CD4-positive, CD25-positive, alpha-beta regulatory T cell (primary cell): ENCODE measurements at places on chromosomes 2 and 18.

GRCh38 chr2:72925328-72925943 lies 8.1 kb downstream of the EMX1 start:
- no peak for DNase-seq

- no peak for DNase-seq
Measured at GRCh38 chr18:61595615-61596251, 262.5 kb downstream of the CDH20 start.

GRCh38 chr2:119599384-119599783 lies 55.1 kb downstream of the CFAP221 start:
- DNase-seq: no peak

DNA sequence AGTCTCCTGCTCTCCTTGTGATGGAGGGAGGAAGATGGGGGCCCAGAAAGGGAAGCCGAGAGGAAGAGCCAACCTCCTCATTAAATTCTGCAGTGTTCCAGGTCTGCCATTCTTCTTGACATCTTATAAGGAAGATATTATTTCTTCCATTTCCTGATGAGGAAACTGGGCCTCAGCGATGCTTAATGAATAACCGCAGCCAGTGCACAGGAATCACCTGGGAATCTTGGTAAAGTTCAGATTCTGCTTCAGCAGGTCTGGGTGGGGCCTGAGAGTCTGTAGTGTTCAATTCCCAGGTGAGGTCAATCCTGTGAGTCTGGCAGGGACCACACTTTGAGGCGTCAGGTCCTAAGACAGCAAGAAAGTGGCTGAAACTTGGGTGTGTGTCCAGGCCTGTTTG lies 17.3 kb downstream of the PCARE start:
- DNase-seq: no peak

GRCh38 chr2:1022178-1022577 lies 71.5 kb downstream of the SNTG2 start:
- no peak for DNase-seq

DNA sequence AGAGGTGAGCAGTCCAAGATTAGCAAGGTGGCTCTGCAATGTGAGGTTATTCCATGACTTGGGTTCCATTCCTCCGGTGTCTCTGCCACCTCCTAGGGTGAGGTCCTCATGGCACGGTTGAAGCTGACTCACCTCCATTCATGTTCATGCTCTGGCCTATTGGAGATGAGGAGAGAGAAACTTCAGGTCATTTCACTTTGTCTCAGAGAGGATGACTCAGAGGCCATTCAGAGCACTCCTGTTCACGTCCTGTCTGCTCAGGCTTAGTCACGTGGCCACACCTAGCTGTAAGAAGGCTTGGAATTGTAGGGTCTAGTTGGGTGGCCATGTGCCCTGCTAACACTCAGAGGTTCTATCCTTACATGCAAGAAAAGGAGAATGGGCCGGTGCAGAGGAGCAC lies 67.5 kb upstream of the MBOAT2 start:
- no peak for DNase-seq

- no peak for DNase-seq
Measured at GRCh38 chr18:76486574-76486973, 8.5 kb downstream of the ZNF516 start.

- no peak for DNase-seq
Measured at GRCh38 chr2:148876202-148876594, 1.2 kb downstream of the KIF5C start.

- DNase-seq: no peak
Measured at GRCh38 chr18:68177807-68178702, 536.9 kb downstream of the TMX3 start.

DNA sequence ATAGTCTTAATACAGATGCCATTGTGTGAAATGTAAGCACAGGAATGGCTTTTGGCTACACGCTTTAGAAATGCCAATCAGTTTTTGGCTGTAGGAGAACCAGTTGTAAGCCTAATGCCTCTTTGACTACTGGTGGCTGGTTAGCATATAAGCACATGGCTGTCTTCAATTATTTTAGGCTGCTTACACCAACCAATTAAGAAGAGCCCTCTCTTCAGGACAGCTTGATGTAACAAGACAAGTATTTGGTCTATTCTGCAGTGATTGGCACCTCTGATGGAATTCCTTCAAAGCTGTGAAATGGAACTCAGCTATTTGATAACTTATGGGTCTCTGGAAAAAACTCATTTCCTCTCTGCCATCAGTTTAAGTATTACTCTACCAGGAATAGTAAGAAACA lies 680.1 kb upstream of the FSHR start:
- DNase-seq: no peak

DNA sequence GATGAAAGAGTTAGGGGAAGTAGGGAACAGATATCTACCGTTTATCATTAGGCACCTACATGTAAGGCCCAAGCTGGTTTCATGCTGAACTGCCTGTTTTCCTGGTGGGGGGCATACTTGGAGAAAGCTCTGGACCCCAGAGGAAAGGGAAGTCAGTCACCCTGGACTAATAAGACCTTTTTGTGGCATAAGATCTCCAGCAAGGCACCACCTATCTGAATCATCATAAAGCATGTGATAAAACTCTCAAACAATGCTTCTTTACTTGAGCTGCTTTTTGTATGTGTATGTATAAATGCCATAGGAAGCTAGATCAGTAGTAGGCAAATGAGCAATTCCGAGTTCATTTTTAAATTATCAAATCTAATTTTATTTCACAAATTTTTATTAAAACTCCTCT lies 104.8 kb downstream of the TANC1 start:
- DNase-seq: no peak

DNA sequence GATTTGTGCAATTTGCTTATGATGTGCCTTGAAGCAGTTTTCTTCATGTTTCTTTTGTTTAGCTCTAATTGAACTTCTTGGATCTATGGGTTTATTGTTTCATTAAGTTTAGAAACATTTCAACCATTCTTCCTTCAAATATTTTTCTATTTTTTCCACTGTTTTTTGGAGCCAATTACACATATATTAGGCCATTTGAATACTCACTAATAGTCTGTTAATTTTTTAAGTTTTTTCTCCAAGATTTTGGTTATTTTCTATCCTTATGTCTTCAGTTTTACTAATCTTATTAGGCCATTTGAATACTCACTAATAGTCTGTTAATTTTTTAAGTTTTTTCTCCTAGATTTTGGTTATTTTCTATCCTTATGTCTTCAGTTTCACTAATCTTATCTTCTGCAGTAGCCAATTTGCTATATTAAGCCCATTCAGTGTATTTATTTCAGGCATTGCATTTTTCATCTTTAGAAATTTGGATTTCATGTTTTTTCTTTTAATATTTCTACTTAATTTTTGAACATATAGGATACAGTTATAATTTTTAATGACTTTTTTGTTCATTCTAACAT lies 9.5 kb upstream of the TMEM87B start:
- DNase-seq: no peak

DNA sequence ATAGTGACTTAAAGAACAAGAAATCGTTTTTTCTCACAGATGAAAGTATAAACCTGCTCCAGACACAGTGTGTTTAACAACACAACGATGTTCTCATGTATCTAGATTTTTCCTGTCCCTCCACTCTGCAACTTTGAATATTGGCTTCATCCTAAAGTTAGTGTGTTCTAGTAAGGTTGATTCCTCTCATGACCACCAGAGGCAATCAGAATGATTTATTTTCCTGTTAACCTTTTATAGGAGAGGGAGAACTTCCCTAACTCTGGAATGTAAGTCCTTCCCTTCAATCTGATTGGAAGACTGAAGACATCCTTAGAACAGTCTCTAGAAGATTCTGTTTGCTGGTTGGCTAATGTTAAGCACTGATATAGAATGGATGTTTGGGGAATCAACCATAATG lies 41.0 kb upstream of the TAF4B start:
- DNase-seq: no peak

GRCh38 chr18:34991561-34991960 lies 49.7 kb upstream of the MAPRE2 start:
- no peak for DNase-seq

DNA sequence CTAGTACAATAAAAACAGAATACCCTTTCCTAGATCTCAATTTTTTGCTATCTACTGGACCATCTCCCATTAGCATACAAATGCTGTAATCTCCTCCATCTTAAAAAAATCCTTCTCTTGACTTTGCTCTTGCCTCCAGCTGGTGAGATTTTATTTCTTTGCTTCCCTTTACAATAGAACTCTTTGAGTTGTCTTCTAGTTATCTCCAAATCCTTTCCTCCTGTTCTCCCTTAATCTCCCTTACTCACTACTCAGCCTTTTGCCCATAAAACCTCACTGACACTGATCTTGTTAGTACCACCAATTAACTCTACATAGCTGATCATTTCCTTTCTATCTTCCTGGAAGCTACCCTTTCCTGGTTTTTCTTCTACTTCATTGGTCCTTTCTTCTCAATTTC lies 63.5 kb upstream of the FRZB start:
- DNase-seq: no peak

DNA sequence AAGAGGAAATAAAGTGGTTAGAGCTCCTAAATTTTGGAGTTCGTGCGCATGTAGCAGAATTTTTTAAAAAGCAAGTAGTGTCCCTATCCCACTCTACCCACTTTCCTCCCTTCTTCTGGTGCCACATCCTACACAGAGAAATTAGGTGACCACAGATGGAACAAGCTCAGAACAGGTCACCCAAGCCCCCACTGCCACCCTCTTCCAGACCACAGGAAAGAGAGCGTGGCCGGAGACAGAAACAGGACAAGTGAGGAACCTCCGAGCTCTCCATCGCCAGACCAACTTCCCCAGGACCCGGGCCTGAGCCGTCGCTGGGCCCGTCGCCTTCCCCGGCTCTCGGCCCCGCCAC lies 433 bp downstream of the NPC1 start:
- no peak for DNase-seq

DNA sequence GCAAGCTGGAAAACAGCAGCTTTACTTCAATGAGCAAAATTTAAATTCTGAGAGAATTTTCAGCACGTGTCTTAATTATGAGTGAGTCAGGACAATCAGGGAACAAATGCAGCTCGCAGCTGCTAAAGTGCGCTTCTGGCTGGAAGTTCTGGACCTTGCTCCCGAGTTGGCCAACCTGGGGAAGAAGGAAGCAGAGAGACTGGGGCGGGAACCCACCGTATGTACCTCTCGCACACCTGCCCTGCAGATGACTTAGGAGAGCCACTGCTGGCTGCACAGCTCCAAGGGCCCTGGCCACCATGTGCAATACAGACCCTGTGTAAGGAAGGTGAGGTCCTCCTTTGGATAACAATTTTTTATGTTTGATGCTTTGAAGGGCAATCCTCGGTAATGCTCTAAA lies 42.4 kb downstream of the REEP1 start:
- no peak for DNase-seq

- no peak for DNase-seq
Measured at GRCh38 chr2:170162271-170162632, 15.7 kb upstream of the MYO3B start.

- no peak for DNase-seq
Measured at GRCh38 chr2:230140667-230141066, 71.9 kb upstream of the SLC16A14 start.

GRCh38 chr2:144516411-144516980 lies 3.4 kb downstream of the ZEB2 start:
- no peak for DNase-seq

DNA sequence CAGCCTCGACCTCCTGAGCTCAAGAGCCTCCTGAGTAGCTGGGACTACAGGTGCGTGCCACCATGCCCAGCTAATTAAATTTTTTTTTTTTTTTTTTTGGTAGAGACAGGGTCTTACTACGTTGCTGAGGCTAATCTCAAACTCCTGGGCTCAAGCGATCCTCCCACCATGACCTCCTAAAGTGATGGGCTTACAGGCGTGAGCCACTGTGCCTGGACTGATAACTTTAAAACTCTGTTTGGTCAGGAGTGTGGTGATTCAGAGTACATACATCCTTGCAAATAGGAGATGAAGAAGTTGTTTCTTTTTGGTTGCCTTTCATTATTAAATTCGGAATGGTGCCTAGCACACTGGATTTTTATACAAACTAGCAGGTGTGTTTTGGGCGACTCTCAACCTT lies 73.0 kb downstream of the LTBP1 start:
- no peak for DNase-seq

- no peak for DNase-seq
Measured at GRCh38 chr18:25590456-25590855, 238.5 kb upstream of the ZNF521 start.

GRCh38 chr2:28155627-28156026 lies 237.0 kb upstream of the FOSL2 start:
- DNase-seq: no peak

GRCh38 chr2:74690571-74690970 lies 36.5 kb downstream of the SEMA4F start:
- no peak for DNase-seq

GRCh38 chr2:55168221-55169154 lies 63.6 kb downstream of the CLHC1 start:
- DNase-seq: peak; percentile 42

GRCh38 chr2:42900289-42900891 lies 108.0 kb upstream of the HAAO start:
- DNase-seq: no peak

- DNase-seq: no peak
Measured at GRCh38 chr18:77116201-77117080, 16.1 kb downstream of the MBP start.

- DNase-seq: no peak
Measured at GRCh38 chr2:182852801-182853200, 13.6 kb downstream of the FRZB start.

DNA sequence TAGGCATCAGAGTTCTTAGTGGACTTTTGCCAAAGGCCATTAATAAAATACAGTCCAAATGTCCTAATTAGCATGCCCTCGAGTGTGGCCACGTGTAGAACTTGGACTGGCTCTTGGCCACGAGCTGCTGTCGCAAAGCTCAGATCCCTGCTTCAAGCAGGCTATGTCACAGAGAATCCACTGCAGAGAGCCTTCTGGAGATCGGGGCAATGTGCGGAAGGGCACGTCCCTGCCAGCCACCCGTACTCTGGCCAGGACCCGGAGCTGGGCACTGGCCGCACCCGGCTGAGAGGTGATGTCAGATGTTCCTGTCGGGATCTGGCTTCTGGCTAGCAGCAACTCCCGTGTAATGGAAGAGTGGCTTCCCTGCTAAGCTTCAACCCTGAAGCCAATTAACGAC lies 432.7 kb upstream of the ID2 start:
- no peak for DNase-seq

GRCh38 chr2:179556425-179556824 lies 291.8 kb upstream of the SESTD1 start:
- no peak for DNase-seq

DNA sequence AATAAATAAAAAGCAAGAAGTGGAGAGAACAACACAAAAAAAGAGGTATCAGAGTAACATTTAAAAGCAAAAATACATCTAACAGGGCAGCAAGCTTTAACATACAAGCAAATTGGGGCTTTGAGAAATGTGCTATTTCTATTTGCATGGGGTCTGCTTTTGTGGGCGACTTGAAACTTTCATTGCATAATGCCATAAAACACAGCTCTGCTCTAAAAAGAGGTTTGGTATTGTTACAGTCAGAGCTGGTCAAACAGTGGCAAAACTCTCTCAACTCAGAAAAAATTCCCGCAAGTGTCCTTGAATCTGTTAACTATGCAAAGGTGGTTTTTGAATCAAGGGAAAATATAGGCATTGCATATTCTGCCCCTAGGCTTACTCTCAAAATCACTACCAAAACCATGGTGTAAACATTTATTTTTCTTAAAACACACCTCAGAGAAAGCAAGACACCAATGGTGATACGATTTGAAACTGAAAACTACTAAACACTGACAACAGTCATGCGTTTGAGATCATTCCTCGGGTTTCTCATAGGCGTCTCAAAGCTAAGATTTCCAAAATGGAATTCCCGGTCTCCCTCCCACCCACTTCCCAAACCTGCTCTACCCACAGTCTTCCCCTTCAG lies 45.5 kb downstream of the RNF152 start:
- DNase-seq: no peak
